ENCODE measurements at places on chromosomes 12 and 14.

DNA sequence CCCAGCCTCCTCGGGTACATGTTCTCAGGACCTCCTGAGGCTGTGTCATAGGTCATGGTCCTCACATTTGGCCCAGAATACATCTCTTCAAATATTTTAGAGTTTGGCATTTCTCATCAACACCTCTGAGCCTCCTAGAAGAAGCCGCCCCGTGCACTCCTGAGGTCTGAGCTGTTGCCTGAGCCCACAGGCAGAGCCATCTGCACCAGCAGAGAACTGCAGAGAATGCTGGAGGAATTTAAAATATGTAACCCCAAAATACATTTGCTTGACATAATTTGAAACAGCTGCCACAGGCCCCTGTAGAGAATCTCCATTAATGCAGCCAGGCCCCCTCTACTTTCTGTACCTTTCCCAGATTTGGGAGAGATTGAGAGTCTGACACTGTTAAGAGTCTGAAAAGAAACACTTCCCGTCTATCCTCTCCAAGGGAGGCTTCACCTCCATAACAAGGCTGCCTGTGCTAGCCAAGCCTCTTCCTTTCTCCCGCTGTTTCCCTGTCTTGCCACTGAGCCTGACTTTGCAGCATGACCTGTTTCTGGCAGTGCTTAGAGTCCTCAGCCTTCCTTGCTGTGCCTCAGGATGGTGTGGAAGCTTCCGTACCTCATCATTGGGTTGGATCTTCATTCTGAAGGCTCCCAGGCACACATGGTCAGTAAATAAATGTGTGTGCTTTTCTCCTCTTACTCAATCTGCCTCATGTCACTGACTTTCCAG lies 95.4 kb upstream of the SFSWAP start:
- DNase-seq = no peak

DNA sequence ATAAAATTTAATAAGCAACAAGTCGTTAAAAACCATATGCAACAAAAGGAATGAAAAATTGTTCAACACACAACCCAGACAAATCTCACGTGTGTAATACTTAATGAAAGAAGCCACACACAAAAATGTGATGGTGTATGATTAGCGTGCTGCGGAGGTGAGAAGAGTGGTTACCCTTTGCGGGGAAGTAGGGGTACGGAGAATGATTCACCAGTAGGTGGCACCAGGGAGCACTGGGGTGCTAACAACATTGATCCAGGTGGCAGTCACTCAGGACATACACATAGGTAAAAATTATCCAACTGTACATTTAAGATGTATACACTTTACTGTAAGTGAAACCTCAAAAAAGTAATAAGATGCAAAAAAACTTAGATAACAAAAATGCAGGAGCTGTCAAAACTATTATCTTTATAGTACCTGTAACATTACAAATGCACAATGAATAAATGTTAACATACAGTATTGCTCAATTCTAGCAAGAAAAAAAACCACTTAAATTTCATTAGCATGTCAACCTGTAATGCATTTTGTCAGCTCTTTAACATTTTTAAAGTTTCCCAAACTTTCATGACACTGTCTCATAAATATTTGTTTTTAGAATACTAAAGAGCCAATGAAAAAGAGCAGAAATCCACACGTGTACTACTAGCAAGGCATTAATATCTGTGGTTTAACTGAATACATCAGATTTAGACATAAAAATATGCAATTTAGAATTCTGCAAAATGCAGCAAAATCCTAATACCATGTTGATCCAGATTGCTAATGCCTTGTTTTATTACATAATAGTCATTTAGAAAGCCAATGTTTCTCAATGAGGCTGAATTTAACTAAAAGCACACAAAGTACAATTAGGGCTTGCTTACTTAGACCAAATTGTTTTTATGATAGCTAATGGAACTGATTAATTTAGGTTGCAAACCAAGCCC lies 46.7 kb downstream of the TMCC3 start:
- no peak for DNase-seq

GRCh38 chr14:63910583-63911363 lies 58.0 kb downstream of the SYNE2 start:
- no peak for DNase-seq

DNA sequence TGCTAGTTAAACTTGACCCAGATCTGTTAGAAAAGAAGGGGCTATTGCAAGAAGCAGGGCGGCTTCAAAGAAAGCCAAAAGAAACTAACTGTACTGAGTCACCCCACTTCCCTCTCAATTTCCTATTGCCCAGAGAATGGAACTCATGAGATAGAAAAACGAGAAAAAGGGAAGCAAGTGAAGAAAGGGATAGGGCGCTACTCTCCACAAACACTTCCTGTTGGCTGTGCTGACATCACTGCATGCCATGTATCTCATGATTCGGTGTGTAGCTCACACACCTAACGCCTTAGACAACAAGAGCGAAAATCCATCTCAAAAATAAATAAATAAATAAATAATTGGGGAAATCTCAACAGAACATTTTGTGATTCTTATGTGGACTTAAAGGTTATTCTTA lies 13.0 kb upstream of the P2RX4 start:
- DNase-seq = no peak

DNA sequence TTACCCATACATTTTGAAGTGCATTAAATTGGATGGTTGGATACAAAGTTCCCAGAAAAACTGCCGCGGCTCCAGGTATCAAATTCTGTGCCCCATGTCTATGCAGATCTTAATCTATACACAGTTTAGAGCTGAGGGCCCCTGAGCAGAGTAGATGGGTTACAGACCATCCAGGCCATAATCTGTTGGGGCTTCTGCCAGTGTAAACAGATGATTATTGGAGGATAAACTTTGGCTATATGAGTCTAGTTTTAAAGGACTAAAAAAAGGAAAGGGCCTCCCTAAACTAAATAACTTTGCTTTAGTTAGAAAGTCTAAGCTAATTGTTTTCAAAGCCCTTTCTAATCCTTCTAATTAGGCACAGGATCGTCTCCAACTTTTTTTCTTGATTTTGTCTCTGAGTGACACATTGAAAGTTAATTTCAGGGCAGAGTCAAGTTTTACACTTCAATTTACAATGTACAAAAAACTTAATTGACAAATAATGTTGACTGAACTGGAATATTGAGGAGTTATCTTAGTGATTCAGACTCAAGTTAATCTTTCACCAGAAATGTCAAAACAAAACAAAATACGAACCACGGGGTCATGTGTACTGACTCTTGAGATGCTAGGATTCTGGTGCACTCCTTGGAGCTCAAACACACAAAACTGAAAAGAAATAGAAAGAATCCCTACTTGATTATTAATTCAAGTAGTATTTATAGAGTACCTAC lies 133.9 kb upstream of the SCAF11 start:
- DNase-seq = no peak

- DNase-seq = no peak
Observed at GRCh38 chr12:2791089-2791488, 3.7 kb upstream of the FKBP4 start.

GRCh38 chr14:54687750-54688119 lies 120.8 kb downstream of the SAMD4A start:
- no peak for DNase-seq

GRCh38 chr12:54207539-54208294 lies 18.9 kb upstream of the SMUG1 start:
- no peak for DNase-seq

- DNase-seq = no peak
Observed at GRCh38 chr12:22130671-22131070, 84.7 kb downstream of the CMAS start.

- no peak for DNase-seq
Observed at GRCh38 chr14:105281371-105282097, 19.3 kb downstream of the BRF1 start.

DNA sequence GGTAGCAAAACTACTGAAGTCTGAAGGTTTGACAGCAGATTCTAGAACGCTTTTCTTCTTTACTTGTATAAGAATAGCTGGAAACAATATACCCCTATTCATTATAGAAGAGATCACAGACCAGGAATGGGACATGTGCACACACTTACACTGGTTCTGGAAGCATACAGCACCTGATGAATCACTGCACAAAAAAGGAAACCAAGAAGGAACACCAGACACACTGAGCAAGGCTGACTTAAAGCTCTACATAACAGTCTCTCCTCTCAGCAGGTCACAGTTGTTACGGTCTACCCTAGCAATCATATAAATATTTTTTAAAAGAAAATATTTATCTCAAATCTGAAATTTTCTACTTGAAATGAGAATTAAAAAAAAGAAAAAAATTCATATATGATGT lies 13.5 kb downstream of the ATP2B1 start:
- no peak for DNase-seq

DNA sequence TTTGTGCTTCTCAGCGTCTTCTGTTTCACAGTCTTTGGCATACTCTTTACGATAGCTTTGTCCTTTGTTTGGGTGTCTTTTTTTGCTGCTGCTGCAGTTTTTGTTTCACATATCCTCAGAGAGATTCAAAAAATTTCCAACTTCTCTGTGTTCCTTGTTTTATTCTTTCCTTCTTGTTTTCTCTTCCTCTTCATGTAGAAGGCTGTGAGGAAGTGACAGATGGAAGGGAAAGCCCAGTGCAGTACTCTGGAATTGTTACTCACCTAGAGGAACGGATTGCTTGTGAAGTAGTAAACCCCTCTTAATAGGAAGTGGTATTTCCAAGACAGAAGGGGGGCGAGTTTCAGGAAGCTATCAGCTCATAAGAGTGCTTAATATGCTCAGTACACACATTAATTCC lies 1.7 kb downstream of the CREBL2 start:
- no peak for DNase-seq

DNA sequence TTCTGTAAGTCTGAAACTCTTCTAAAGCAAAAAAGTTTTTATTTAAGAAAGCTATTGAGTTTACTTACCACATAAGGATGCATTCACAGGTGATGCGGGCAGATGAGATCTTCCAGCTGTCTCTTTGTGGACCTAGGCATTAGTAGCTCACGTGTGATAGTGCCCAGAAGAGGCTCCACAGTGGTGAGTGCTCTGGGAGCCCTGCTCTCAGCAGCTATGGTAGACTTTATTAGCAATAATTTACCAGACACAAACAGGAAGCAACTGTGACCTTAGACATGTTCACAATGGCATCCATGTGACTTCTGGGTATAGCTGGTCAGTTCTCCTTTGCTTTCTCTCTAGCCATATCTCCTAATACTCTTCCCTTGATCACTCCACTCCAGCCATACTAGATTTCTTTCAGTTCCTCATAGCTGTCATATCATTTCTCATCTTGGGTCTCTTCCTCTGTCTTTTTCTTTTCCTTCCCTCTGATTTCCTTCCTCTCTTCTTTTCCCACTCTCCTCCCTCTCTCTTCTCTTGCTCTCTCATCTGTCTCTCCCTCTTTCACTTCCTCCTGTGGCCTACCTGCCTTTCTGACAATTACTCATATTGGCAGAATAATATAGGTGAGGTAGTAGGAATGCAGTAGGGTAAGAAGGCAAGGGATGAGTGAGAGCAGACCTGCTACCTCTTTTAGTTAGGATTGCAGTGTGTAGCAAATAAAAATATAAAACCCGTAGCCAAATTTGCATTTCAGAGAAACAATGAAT lies 75.2 kb upstream of the SCAF11 start:
- DNase-seq = no peak

GRCh38 chr14:92577321-92577742 lies 63.8 kb downstream of the RIN3 start:
- no peak for DNase-seq

DNA sequence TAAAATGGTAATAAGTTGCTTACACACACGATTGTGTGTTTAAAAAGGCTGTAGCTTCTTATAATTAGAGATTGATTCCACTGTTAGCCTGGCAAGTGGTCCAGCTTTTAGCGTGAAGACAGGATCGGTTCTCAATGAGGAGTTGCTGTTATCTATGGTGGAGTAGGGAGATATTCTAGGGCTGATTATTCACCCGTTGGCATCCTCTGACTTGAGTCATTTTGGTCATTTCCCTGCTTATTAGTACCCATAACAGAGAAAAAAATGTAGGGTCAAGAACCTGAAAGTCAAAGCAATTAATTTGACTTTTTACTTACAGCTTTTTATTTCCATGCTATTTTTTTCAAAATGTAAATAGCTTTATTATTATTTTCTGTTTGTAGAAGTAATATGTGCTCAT lies 76.0 kb downstream of the KCNK13 start:
- no peak for DNase-seq

GRCh38 chr14:21680072-21680471 lies 6.5 kb upstream of the OR4E1 start:
- no peak for DNase-seq

DNA sequence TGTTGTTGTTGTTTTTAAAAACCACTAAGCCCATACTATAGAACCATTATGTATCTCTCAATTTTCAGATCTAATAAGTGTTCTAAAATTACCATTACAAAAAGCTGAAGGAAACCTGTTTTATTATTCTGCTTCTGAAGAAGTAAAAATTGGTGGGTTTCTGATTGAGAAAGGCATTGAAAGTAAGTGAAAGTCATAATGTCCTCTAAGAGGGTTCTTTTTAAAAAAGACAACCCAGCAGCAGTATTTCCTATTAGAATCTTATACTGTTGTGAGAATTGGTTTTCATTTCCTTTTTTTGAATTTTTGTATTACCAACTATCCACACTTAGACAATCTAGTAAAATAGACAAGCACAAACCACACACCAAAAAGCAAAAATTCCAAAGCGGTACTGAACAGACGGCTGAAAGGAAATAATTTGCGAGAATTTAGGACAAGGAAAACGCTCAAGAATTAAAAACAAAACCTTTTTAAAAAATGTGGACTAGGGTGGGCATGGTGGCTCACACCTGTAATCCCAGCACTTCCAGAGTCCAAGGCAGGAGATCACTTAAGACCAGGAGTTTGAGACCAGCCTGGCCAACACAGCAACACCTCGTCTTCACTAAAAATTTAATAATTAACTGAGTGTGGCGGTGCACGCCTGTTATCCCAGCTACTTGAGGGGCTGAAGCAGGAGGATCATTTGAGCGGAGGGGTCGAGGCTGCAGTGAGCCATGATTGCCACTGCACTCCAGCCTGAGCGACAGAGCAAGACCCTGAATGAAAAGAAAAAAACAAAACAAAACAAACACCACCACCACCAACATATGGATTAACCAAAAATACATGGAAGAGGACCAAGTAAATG lies 66.7 kb upstream of the AP4S1 start:
- DNase-seq = no peak

DNA sequence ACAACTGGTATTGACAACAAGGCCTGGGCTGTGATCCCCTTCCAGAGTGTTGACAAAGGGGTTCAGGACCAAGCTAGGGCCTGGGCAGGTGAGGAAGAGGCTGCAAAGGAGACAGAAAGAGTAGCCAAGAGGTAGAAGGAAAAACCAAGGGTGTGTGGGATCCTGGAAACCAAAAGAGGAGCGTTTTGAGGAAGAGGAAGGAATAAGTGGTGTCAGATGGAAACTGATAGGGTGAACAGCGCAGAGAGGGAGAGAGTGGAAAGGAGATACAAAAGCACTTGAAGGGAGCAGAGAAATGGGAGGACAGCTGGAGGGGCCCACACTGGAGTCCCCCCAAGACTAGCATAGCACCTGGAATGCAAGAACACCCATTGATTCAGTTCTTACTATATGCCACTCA lies 8.3 kb upstream of the HVCN1 start:
- no peak for DNase-seq

GRCh38 chr14:61486930-61487495 lies 165.6 kb downstream of the PRKCH start:
- DNase-seq = no peak

Measured in AG09319 (cell line).